ENCODE measurements at places on chromosomes 1 and 21. TPM values are rescaled to one million over a fixed set of nuclear protein-coding genes. Genes with fewer than 3 reads are reported as not detected.

GRCh38 chr1:200869376-200869752 lies 3.4 kb upstream of the GPR25 start:
- DNase-seq, result no peak

CYYR1 gene
- 27.5 TPM for total RNA-seq

- no peak for DNase-seq
Observed at GRCh38 chr1:102191723-102192122, 195.0 kb upstream of the OLFM3 start.

RORC gene
- total RNA-seq, result 0.09 TPM

CRYBG2 gene
- total RNA-seq, result 13.8 TPM

GRCh38 chr1:236154671-236155398 lies 12.5 kb downstream of the GPR137B start:
- no peak for DNase-seq

GRCh38 chr1:230385930-230386329 lies 40.2 kb downstream of the PGBD5 start:
- no peak for DNase-seq

DNA sequence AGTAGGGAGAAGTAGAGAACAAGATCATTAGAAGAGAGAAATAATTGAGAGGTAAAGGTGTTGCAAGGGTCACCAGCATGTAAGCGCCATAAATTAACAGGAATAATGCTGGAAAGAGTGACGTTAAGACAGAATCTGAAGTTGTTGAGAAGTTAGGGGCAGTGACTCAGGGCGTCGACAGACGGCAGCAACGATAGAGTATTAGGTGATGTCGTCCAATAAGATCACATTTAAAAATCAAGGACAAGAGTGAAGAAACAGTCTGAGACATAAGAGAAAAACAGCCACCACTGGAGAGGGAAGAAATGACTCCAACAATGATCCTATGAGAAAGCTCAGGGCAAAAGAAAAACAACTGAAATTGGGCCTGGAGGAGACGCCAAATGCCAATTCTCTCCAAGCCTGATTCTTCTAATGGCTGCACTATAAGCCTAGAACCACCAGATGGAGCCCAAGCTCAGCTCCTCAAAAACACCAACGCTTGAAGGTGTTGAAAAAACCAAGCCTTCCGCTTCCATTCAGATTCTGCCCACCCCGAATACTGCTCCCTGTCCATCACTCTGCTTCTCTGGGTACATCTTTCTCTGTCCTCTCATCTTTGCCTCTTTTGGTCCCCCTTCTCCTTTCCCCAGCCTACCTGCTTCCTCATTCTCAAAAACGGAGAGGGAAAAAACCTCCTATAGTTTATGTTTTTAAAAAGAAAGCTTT lies 70.0 kb downstream of the LUZP1 start:
- peak; percentile 35 for DNase-seq

GRCh38 chr21:35019631-35020032 lies 29.5 kb downstream of the RUNX1 start:
- peak; percentile 30 for DNase-seq

LORICRIN gene
- not detected for total RNA-seq

GRCh38 chr1:235075777-235076308 lies 52.8 kb downstream of the TOMM20 start:
- DNase-seq, result no peak

- no peak for DNase-seq
Observed at GRCh38 chr21:35211782-35212181, 162.7 kb upstream of the RUNX1 start.

- DNase-seq, result no peak
Observed at GRCh38 chr1:94026619-94027380, 94.1 kb downstream of the ABCA4 start.

LDLRAP1 gene
- total RNA-seq, result 12.7 TPM

TTC34 gene
- 3.1 TPM for total RNA-seq

DNA sequence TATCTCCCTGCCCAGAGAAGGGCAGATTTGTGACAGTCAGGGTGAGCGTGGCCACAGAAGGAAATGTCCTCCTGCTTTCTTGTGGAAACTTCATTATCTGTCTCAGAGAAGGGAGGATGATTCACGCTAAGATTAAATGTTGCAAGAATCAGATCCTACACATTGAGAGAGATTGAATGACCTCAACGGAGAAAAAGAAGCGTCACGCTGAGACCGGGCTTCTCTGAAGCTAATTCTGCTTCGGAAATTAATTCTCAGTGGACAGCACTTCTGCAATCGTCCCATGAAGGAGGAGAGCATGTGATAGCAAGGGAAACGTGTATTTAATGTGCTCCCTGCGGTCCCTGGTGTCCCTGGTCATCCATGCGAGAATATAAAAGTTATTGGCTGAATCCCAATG lies 19.8 kb upstream of the C1orf21 start:
- DNase-seq, result no peak

CR1 gene
- 0.41 TPM for total RNA-seq

DIRAS3 gene
- 7.4 TPM for total RNA-seq

GRCh38 chr1:31315902-31316301 lies 19.1 kb downstream of the ZCCHC17 start:
- DNase-seq, result no peak

DNA sequence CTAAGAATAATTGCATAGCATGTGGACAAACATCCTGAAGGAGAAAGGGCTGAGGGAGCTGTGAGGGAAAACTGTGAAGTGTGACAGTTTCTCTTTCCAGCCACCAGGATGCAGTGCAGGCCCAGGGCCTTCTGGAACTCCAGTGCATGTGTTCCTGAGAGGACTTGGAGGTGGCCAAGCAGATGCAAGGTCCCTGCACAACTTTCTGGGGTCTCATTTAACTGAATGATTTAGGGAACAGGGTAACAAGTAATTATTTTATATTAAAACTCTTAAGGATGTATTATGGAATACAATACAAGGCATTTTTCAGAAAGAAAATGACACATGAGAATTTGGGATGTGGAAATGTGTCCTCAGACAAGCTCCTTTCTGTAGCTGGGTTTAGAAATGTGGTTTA lies 61.2 kb upstream of the MCOLN3 start:
- peak; percentile 23 for DNase-seq

ADORA1 gene
- 0.16 TPM for total RNA-seq

TNFRSF18 gene
- not detected for total RNA-seq

- DNase-seq, result no peak
Observed at GRCh38 chr1:35266306-35266705, 2.2 kb upstream of the ZMYM4 start.

DNA sequence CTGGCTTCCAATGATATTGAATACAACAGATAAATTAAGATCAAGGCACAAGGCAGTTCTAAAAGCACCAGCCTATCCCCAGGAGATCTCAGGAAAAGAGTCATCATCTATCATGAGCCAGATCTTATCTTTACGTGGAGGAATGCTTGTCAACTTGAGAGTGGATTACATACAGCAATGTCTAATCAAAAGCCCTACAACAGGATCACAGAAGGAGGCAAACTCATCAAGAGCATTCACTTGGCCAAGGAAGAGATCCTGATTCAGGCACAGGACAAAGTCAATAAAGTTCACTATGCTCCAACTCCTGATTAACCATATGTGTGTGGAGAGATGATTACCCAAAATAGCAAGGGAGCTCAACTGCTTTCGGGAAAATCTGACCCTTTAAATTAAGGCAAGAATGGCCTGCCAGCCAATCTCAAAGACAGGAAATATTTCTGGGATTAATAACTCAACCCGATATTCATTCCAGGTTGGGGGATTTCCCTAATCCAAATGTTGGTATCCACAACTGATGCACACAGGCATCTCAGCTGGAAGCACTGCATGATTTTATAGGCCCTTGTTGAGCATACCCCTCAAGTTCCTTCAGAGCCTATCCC lies 33.7 kb downstream of the TBX15 start:
- DNase-seq, result no peak

- DNase-seq, result no peak
Observed at GRCh38 chr1:2347409-2347785, 44.0 kb downstream of the MORN1 start.

GRCh38 chr1:234069760-234070159 lies 165.3 kb downstream of the SLC35F3 start:
- DNase-seq, result no peak

DNA sequence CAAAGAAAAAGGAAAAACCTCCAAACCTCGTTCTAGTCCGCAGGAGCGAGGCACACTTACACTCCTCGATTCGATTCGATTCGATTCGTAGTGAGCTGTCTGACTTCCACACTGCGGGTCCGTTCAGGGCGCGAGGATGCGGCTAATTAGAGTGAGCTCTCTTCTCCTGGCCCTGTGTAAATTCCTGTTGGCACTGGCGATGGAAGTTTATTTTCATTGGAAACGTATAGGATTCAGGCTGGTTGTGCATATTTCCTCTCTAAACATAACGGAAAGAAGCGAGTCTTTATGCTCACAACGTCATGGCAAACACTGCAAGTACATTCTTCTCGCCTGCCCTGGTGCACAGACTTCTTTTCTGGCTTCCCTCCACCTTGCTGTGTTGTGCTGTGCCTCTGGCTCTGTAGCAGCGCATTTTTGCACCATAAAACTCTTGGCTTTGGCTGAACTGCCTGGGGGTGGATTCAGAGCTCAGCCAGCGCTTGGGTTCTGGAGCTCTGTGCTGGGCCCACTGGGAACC lies 2.7 kb downstream of the HUNK start:
- no peak for DNase-seq

DNA sequence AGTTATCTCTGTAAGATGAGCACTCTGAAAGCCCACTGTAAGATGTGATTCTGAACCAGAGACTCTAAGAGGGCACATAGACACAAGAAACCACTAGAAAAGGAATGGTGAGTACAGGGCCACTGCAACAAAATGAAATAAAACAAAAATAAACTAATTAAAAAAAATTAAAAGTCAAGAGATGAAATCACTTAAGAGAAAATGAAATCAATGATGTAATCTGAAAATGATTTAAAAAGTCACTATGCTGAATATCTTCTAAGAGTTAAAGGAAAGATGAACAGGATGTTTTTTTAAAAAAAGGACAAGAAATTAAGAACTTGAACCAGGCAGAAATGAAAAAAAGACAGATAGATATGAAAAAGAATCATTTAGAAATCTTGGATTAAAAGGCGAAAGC lies 110.6 kb upstream of the OLIG2 start:
- DNase-seq, result no peak

KCNA2 gene
- total RNA-seq, result 0.05 TPM

GRCh38 chr1:119948342-119949214 lies 52.3 kb upstream of the ADAM30 start:
- DNase-seq, result peak; percentile 67

DNA sequence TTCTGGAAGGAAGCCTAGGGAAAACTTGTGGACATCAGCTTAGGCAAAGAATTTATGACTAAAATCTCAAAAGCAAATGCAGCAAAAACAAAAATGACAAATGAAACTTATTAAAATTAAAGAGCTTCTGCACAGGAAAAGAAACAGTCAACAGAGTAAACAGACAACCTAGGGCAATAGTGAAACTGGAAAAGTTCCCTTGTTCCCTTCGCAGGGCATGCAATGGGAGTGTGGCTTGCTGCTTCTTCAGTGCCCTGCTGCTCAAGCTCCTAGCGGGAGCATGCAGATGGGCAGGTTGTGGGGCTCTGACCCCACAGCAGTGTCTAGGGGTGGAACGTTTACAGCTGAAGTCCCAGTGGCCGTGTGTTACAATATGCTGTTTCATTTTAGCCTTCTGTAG lies 1797.4 kb downstream of the NCAM2 start:
- no peak for DNase-seq

IFI44L gene
- total RNA-seq, result not detected

DNA sequence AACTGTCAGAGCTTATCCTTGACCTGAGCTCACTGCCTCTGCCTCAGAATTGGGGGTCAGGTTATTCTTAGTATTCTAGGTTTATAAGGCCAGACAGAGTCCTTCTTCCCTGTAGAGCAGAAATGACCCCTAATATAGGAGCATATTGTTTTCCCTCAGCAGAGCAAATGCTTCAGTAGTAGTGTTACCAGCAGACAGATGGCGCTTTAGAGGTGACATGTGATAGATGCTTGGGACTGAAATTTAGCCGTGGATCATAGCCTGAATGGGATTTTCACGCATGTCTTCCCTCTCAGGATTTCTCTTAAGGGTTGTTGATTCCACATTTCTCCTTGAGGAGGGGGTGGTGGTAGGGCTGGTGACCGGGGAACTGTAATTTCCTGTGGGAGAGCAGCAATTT lies 24.5 kb downstream of the ADARB1 start:
- no peak for DNase-seq

DNA sequence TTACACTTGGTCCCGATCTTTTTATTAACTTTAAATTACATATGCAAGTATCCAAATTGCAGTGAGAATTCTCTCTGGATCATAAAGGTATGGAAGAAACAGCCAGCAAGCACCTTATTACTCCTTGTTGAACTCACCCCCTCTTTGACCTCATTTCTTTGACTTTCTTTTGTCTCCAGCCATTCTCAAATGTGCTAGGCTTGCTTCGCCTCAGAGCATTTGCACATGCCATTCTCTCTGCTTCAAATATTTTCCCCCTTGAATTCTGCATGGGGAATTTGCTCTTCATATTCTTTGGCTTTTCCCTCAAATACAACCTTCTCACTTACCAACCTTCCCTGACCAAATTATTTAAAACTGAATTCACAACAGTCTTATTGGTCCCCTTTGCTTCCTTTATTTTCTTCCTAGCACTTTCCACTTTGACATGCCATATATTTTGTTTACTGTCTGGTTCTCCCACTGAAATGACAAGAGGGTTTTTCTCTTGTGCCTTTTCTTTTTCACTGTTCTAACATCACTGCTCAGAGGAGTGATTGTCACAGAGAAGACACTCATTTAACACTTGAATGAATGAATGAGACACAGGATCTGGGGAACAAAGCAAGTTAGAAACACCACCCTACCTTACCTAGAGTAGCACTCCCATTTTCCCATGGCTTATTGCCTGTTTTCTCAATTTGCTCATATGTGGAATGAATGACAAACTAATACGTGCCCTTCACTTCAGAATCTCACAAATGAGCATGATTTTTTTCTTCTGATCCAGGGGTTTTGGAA lies 1.4 kb upstream of the PGBD2 start:
- no peak for DNase-seq

- DNase-seq, result no peak
Observed at GRCh38 chr1:22739648-22740385, 29.2 kb downstream of the EPHB2 start.

DNA sequence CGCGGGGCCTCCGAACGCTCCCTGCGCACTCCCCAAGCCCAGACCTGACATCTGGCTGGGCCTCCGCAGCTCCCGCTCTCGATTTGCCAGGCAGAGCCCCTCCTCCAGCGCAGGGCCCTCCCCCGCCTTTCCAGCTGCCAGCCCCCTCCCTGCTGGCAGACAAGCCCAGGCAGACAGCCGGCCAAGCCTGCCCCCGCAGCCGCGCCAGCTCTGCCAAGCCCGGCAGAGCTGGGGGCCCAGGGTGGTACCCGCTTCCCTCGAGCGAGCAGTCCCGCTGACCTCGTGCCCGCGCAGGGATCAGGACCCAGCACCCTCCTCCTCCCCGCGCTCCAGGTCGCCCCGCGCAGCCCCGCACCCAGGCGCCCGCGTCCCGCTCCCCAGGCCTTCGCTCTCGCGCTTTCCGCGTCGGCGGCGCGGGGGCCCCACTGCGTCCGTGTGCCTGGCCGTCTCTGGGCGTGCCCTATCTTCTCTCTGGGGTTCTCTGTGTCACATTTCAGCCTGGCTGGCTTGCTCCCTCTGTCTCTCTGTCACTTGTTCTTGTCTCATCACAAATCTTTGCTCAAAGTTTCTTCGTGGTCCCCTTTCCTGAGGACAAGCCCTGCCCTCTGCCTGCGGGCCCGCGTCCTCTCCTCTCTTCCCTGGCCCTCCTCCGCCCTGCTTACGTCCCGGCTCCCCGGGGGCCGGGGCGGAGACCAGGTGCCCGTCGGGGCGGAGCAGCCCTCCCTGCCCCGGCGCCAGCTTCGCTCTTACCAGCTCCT lies 580 bp downstream of the INKA2 start:
- peak; percentile 24 for DNase-seq

- no peak for DNase-seq
Observed at GRCh38 chr1:100152271-100152670, 19.3 kb downstream of the TRMT13 start.
